ENCODE measurements at places on chromosomes 3 and 15.

DNA sequence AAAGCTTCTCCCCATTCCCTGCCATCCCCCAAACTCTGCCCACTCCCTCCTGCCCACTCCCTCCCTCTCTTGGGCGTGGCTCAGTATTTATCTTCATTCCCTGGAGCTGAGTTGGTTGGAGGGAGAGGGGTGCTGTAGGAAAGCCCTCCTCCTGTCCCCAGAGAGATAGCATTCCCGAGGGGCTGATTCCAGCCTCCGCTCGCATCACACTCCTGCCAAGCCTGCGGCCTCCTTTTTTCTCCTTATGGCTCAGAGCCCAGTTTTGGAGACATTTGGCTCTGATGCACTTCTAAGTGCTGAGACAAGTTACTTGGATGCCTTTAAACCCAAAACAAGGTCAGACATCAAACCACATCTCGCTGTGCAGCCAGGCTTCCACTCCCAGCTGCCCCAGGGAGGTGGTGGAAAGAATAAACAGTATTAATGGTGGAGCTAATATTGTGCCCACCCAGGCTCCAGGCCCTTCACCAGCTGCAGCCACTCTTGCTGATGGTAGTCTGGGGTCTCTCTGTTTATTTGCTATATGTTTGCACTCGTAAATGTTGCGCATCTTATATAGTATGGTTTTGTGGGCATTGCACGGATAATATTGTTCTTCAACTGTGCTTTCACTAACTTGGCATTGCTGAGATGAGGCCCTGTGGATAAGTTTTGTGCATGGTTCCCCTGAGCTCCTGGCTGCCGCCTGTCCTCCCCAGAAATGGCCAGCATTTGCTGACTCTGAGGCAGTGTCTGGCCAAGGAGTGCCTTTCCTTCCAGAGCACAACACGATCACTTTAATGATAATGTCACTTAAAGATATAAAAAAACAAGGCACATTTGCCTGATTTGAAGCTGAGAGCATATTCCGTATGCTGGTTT, 157.2 kb downstream of the LRRC28 start:
- DNase-seq = peak; percentile 15

DNA sequence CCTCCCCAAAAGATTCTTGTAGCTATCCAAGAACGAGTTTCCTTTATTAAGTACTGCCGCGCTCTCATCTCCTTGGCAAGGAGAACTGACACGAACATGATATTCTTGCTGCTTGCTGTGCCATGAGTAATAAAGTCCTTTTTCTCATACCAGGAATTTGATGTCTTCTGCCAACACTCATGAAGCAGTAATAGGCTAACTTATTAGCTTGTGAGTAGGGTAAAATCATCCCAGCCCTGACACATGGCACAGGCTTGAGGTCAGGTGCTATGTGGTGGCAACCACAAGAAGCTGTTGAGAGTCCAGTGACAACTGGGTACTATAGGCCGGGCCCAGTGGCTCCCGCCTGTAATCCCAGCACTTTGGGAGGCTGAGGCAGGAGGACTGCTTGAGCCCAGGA, 22.7 kb upstream of the UBXN7 start:
- DNase-seq = no peak

DNA sequence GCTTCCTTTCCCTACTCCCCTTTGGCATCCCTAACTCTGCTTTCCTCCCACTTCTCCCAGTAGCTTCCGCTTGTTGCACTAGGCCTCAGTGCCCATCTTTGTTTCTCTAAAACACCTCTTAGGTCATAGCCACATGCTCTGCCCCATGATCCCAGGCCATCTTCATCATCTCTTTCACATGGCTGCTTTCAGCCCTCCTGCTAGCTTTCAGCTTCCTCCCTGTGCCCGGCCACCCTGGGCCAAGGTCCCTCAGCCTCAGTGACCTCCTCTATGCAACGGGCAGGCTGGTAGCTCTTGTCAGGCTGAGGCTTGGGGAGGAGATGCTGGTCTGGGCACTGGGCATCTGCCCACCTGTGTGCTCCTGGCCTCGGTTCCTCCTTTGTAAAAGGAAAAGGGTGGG, 2.3 kb downstream of the PLEKHO2 start:
- no peak for DNase-seq

DNA sequence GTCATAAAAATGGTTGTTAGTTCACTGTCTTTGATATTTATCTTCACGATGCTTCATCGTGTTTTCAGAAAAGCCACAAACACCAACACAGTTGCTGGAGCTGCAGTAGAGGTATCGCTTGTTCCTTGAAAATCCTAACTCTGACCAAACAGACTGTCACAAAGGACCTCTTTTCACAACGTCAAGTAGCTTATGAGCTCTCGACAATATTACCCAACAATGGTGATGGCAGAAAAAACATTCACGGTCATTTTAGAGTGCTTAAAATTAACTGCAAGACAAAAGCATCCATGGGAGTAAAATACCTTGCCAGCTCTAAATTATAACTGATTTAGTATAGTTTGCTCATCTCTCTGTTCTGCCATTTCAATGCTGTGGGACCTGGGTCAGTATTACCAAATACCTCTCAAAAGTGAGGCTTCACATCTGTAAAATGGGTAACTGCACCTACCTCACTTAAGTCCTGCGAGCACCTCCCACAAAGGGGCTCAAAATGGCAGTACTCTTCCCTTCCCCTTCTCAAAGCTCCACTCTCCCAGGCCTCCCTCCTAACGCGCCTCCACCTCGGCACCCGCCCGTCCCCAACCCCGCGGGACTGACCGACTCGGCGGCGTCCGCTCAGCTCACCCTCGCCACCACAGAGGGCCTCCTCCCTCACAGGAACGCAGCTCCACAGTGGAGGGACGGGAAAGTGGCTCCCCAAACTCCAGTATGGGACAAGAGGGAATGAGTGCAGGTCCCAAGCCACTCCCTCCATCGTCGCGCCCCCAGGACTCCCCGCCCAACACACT, 546 bp downstream of the TRIM59 start:
- no peak for DNase-seq

DNA sequence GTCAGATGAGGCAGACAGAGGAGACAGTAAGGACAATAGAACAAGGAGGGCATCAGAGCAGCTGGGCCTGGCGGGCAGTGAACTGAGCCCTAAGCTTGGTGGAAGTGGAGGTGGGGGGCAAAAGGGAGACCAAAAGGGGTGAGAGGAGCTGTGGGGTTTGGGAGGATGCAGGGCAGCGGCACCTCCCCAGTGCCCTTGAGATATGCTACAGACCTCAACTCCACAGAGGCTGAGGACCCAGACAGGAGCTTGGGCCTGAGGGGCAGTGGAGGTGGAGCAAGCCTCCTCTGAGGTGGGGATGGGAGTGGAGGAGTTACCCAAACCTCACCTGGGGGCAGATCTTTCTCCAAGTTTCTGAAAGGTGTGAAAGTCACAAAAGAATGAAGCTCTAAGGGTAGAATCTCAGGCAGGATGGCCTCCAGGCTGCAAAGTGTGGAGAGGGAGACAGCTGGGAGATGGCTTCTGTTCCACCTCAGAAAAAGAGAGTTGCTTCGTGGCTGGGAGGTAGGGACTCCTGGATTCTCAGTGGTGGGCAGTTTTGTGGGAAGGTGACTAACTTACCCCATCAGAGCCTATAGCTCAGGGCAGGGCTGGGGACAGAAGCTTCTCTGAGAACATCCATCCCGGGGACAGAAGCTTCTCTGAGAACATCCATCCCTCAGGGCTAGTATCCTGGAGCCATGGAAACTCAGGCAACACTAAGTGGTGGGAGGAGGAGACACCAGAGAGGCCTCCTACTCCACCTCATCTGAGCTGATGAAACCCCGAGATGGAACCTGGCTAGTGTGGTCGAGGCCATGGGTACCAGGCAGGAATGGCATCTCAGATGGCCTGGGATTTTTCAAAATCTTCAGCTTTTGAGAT, 2.3 kb upstream of the CLK3 start:
- no peak for DNase-seq

- peak; percentile 73 for DNase-seq
Measured at GRCh38 chr3:25427942-25428788, at the start of gene RARB. TSS of gene RARB (plus strand) at chr3:25428263. CDS start at chr3:25428732, 469 bp downstream.

- no peak for DNase-seq
Measured at GRCh38 chr3:71640331-71640983, 56.9 kb upstream of the FOXP1 start.

DNA sequence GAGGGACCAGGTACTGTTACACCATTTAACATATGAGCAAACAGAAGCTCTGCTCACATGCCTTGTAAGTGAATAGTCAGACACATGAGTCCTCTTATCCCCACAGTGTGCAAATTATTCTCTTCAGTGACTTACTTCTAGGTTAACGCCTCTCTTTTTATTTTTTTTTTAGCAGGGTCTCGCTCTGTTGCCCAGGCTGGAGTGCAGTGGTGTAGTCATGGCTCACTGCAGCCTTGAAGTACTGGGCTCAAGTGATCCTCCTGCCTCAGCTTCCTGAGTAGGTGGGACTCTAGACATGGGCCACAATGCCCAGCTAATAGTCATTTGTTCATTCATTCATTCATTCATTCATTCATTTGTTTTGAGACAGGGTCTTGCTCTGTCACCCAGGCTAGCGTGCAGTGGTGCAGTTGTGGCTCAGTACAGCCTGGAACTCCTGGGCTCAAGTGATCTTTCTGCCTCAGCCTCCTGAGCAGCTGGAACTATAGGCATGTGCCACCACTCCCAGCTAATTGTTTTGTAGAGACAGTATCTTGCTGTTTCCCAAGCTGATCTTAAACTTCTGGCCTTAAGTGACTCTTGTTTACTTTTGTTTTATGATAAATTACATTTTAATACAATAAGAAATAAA, 94.7 kb downstream of the LRRC28 start:
- no peak for DNase-seq

DNA sequence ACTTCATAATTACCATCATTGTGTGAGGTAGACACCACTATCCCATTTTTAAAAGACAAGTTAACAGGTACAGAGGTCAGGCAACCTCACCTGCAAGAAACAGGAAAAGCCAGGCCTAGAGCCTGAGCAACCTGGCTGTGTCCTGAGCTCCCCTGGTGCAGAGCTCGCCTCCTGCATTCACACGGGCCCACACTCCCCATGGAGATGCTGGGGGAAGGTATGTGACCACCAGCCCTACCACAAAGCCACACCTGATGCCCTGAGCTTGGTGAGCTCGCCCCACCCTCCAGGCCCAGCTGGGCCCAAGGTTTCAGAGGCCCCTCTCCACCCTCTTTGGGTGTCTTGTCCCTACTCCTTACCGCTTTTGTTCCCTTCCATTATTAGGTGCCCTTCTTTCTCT, 1.2 kb upstream of the EFCAB12 start:
- no peak for DNase-seq

- no peak for DNase-seq
Measured at GRCh38 chr3:47455806-47456452, 19.8 kb downstream of the SCAP start.

DNA sequence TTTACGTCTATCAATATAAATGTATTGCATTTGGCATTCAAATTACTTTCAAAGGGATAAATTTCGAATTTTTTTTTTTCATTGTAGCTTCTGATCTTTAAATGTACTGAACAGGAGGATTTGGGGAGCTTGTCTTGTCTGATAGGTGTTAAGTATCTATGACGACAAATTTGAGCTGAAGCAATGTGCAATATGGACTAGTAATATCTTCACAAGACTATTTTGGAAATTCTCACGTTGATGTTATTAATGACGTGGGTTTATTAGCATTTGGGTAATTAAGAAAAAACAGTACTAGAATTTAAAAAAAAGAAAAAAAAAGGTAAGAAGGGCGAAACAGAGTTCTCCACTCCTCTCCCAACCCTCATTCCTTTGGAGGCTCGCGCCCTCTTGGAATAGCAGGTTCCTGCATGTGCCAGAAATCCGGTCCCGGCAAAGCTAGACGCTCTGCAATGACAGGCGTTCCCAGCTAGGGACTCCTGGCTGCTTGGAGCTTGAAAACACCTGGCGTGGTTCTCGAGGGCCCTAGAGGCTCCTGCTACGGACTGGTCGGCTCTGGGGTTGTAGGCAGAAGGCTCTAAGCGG, 648 bp upstream of the P2RY1 start:
- DNase-seq = no peak

- no peak for DNase-seq
Measured at GRCh38 chr3:114405202-114405990, 111.6 kb downstream of the TIGIT start.

GRCh38 chr3:64814351-64814750, 126.6 kb upstream of the ADAMTS9 start:
- DNase-seq = no peak

DNA sequence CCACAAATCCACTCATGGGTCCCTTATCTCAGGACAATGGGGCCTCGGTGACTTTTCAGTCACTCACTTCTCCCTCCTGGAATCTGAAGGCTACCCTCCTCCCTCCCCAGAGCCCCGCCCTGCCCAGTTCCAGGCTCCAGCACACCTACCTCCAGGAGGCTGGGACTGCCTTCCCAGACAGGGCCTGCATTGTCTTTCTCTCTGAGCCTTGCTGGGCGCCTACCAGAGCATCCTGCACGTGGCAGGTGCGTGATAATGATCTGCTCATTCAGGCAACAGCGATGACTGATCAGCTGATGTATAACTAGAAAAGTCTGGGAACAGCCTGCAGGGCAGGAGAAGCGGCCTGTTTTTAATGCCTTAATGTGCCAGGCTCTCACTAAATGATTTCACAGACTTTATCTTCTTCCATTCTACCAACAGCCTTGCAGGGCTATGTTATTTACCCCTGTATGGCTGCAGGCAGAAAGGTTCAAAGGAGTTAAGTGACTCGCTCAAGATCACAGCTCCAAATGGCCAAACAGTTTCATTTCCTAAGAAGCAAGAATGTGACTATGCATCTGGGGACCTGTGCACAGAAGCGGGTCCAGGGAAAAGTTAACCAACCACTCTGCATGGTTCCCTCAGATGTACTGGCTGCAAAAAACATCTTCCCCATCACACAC, 6.3 kb downstream of the ADAMTS17 start:
- DNase-seq = no peak

GRCh38 chr15:90945091-90945490, 9.6 kb upstream of the RCCD1 start:
- no peak for DNase-seq

DNA sequence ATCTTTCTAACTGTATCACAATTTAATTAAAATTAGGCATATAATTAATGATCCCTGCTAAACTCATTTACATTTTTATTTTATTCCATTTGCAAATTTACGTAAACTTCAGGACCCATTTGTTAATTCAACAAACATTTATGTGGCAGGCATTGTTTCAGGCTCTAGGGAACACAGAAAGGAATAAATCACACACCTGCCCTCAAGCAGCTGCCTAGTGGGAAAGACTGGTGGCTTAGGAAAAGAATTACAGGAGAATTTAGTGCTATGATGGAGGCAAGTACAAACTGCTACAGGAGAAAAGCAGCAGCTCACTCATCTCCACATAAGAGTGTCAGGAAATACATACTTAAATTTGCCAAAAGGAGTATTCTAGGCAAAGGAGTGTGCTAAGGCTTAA, 11.2 kb downstream of the CBLB start:
- no peak for DNase-seq

DNA sequence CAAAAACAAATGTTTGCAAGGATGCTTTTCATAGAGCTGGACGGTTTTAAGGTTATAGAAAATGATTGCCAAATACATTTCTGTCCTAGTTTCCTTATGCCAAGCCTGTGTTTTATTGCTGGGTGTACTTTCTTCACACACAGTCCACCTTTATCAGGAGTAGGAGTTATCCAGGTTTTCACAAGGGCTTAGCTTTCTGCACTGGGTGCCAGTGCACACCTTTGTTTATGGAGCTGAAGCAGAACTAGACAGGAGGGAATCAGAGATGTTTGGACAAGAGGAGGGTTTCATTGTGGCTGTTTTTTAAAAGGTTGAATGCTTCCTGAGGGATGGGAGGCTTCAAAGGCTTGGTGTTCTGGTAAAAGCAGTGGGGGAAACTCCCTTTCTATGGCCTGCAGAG, 29.5 kb upstream of the FAM3D start:
- no peak for DNase-seq

Measured in NCI-H446 treated with DMSO at 0.1 percent for 48 hours (cell line).